ENCODE measurements at places on chromosomes 12 and 14. TPM values are rescaled to one million over a fixed set of nuclear protein-coding genes. Genes with fewer than 3 reads are reported as not detected.

Gene GNB3
- total RNA-seq: 0.47 TPM

Gene TSPAN19
- total RNA-seq: 0.63 TPM

Gene RNF212B
- not detected for total RNA-seq

Gene FBRSL1
- total RNA-seq: 47.4 TPM

Gene ZNF891
- 1.9 TPM for total RNA-seq

Gene CEP170B
- total RNA-seq: 61.8 TPM

Gene SYNE3
- total RNA-seq: 9.5 TPM

Gene RASAL1
- not detected for total RNA-seq

Gene PELI2
- 0.19 TPM for total RNA-seq

Gene MMP19
- total RNA-seq: 3.3 TPM

Gene FOXN4
- not detected for total RNA-seq

Gene KLRF1
- total RNA-seq: not detected

Gene PRIM1
- 3.5 TPM for total RNA-seq

Gene CLEC6A
- total RNA-seq: not detected

Gene CSRP2
- total RNA-seq: 2.0 TPM

Gene DNAH10
- 0.22 TPM for total RNA-seq

Gene CD4
- total RNA-seq: not detected

Gene PLEKHH1
- 6.0 TPM for total RNA-seq

Gene STON2
- 23.5 TPM for total RNA-seq

Gene VRTN
- total RNA-seq: not detected

Gene IFI27
- total RNA-seq: 2.0 TPM

Gene SMIM41
- total RNA-seq: not detected

Gene RNASE4
- 2.4 TPM for total RNA-seq

Gene TMCC3
- total RNA-seq: 7.0 TPM

Gene ZNF219
- 33.8 TPM for total RNA-seq

Gene AQP5
- total RNA-seq: not detected

Gene ATP2B1
- 221 TPM for total RNA-seq

Gene EDDM3A
- not detected for total RNA-seq

Gene PTPN21
- 15.7 TPM for total RNA-seq

Gene FOXG1
- total RNA-seq: not detected

Gene ABCC9
- 0.12 TPM for total RNA-seq

Gene TMEM233
- not detected for total RNA-seq

Gene CCDC88C
- total RNA-seq: 11.4 TPM

Gene SDSL
- total RNA-seq: 21.1 TPM

Gene NAA25
- total RNA-seq: 39.2 TPM

Gene BICDL1
- total RNA-seq: 20.7 TPM

Gene KRT6C
- 0.19 TPM for total RNA-seq

Gene DCN
- 33.1 TPM for total RNA-seq

Gene VASH1
- total RNA-seq: 0.54 TPM

Gene OLR1
- total RNA-seq: 0.25 TPM

Gene FAIM2
- total RNA-seq: not detected

Gene C12orf50
- not detected for total RNA-seq

Gene LRCOL1
- not detected for total RNA-seq

Gene CCDC177
- total RNA-seq: not detected

Gene SERPINA1
- total RNA-seq: 38.1 TPM

Gene C14orf132
- total RNA-seq: not detected

Gene SEC23A
- 82.4 TPM for total RNA-seq

Gene PLXNC1
- 2.4 TPM for total RNA-seq
